ENCODE measurements at places on chromosomes 1 and 21.

DNA sequence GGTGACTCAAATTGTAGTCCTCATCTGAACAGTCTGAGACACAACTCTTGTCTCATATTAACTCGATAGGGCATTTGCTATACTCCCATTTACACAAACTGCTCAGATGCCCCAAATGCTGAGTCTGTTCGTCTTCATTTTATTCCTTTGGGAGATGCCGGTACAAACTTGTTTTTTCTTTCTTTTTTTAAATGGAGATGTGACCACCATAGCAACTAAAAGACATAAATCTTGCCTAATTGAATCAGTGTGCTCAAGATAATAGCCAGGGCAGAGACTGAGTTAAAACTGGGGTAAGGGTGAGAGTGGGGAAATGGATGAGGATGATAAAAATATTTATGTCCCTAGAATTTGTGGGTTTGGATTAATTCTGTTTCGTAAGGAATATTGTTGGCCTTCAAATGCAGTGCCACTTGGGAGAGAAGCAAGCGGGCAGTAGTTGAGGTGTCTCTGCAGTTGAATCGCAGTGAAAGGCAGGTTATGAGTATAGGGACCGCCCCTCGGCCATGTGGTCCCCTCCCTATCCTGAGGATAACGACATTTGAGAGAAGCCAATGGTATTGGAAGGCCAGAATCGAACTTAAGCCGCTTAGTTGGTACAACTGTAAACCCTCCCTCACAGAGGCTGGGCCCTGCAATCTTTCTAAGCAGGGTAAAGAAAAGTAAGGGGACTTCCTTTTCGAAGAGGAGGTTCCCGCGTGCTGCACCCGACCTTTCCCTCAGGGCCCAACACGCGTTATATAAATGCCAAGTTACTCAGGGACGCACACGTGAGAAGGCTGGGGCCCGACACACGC, 859 bp upstream of the LRRC8B start:
- peak; percentile 46 for DNase-seq

- no peak for DNase-seq
Measured at GRCh38 chr1:53076165-53076564, 14.2 kb downstream of the PODN start.

DNA sequence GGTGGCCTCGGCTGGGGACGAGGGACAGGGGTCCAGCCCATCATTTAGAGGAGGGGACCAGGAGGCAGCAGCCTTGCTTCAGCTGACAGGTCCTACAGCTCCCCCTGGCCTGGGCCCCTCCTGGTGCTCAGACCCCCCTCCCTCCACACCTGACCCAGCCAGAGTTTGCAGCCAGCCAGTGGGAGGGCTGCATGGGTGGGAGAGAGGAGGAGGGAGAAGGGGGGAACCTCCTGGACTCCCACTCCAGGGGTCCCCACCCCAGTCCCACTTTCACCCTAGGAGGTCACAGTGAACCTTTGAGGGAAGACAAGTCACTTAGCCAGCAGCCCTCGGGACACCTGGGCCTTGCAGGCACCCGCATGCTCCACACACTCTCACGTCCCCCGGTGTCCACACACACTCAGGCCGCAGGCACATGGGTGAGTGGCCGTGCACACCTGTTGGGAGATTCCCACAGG, 108.9 kb upstream of the ZBTB40 start:
- DNase-seq = no peak

DNA sequence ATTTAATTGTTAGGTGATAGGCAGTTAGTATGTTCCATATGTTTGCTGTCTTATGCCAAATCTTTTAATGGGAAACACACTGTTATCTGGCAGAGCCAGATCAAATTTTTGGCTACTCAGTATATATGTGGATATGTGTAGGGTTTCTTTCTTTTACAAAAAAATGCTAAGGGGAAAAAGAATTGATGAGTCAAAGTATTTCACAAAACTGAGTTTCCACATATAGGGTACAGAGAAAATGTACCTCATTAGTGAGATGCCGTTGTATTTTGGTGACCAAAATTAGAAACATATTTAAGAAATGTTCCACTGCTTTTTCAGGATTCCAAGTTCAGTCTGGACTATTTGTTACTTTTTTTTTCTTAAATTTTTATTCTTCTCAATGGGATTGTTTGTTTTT, 201.2 kb upstream of the PTGFR start:
- DNase-seq = peak; percentile 91

- DNase-seq = no peak
Measured at GRCh38 chr1:189438808-189439207, 1038.9 kb downstream of the BRINP3 start.

DNA sequence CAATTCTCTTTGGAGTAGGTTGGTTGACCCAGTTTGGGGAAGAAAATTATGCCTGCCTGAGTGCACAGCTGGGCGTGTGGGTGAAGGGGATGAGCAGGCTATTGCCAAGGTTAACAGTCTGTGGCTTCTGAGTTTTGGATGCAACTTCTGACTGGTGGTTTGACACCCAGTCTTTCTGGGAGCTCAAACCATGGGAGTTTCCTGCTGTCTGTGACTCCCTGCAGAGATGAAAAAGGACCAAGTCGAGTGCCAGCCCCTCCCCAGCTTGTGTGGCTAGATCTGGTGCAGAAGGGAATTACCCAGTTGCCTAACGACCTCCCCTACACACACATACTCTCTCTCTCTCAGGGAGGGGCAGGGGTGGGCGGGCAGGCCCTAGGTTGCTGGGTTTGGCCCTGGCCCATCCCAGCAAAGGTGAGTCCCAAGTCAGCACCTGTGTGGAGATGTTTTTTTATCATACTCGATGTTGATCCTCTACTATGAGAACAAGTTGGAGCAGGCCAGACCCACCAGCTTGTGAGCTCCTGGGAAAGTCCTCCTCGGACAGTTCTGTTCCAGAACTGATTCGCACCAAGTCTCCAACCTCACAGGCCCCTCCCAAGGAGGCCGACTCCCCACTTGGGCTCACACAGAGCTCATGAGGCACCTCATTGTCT, 28.2 kb downstream of the PKP1 start:
- DNase-seq = no peak

DNA sequence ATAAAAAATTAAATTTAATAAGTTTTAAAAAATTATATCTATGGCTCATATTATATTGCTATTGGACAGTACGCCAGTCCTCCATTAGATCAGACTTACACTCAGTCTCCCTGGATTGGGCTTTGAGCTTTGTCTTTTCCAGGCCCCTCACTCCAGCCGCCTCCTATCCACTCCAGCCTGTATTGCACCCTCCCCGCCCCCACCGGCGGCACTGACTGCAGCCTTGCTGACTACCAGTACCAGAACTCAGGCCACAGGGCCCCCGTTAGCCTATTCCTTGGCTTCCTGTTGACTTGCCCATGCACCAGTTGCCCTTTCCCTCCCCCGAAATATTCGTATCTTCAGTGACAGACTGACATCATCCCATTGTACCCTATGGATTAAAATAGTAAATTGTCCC, 127.9 kb downstream of the CSMD2 start:
- DNase-seq = no peak

DNA sequence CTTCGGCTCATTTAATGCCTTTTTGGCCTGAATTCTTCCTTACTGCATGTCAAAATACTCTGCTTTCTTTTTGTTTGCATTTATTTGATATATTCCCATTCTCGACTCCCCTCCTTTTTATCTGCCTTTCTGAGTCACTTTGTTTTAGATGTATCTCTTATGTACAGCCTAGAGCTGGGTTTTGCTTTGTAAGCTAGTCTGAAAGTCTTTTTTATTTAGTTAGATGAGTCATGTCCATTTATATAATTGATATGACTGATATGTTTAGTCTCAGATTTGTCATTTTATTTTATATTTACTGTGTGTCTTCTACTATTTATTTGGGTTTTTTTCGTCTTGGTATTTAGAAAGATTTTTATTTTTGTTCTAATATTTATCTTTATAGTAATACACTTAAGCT, 33.6 kb upstream of the GNG5 start:
- DNase-seq = no peak

DNA sequence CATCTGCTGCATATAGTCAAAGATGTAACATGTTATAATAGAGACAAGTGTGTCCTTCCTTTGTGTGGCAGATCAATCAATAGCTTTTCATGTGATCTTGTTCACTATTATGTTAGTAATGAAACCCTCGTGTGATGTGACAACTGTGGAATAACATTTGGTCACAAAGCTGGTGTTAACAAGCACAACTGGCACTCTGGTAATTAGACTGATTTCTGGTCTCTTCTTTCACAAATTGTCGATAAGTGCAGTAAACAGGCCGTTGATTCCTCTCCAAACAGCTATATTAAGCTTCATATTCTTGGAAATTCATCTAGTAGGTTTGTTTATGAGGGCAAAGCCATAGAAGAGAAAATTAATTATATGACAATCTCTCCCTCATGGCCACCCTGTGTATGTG, 616.7 kb upstream of the PTBP2 start:
- DNase-seq = no peak

GRCh38 chr1:212035835-212036605, 472 bp downstream of the DTL start:
- DNase-seq = no peak

DNA sequence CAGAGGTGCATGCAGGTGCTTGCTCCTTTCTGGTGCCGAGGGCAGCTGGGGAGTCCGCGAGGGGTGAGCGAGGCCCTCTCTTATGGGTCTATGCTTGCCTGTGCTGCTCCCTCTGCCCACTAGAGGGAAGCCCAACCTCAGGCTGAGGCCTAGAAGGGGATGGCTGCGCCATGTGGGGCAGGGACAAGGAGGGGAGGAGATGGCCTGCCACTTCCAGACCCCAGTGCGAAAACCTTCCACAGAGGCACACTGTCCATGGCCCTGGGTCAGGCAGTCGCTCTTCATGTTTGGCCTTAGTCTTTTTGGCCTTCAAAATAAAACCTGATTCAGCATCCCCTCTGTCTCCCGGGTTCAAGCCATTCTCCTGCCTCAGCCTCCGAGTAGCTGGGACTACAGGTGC, 14.0 kb downstream of the RHBG start:
- DNase-seq = peak; percentile 44

GRCh38 chr1:236010443-236010842, 54.4 kb downstream of the NID1 start:
- peak; percentile 20 for DNase-seq

GRCh38 chr1:48616710-48617109, 144.7 kb upstream of the SPATA6 start:
- no peak for DNase-seq

- DNase-seq = no peak
Measured at GRCh38 chr1:148290881-148291280, 138.8 kb upstream of the NBPF11 start.

GRCh38 chr1:116902723-116903383, 6.9 kb upstream of the PTGFRN start:
- no peak for DNase-seq

DNA sequence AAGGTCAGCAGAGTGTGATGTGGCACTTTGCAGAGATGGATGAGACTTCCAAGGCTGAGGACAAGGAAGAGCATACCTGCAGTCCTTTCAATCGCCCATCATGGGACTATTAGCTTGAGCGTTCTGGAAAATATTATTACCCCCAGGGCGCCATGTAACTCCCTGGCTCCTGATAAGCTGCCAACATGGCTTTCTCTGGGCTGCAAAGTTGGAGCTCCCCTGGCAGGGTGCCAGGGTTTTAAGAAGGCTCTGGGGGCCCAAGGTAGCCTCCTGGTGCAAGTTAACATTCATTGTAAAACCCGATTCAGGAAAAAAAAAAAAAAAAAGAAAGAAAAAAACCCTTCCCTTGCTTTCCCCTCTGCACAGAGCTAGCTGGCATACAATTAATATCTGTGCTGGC, 196.7 kb downstream of the PBX1 start:
- DNase-seq = no peak
